ENCODE measurements at places on chromosomes 7 and 10. TPM values are rescaled to one million over a fixed set of nuclear protein-coding genes. Genes with fewer than 3 reads are reported as not detected.
A peak's percentile ranks its signal among the peaks of the same experiment; 100 is the strongest.

DNA sequence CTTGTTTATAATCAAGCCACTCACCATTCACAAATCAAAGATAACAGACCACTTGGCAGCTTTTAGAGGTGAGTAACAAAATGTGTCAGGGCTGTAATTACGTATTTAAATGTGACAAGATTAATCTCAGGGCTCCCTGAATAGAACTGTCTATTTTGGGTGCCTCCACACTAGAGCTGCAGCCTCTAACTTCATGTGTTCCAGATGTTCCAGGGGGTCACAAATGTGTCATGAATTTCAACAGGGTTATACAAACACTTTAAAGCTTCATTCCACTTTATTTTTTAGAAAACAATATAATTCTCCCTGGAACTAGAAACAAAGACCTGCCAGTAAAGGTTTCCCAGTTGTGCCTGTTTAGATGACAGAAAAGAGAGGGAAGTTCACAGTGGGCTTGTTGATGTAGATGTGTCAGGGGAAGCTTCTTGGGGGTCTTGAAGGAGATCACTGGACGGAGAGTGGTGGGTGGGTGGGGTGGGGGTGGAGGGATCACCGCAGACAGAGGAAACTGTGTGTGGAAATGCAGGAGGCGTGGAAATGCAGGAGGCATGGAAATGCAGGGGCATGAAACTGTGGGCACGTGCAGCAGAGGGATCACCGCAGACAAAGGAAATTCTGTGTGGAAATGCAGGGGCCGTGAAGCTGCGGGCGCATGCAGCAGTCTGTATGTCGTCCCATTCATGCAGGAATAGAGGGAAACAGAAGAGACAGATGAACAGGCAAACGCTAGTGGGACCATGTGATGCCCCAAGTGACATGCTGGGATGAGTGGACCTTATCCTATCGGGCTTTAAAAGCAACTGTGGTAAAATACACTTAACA lies 42.0 kb upstream of the TRIL start:
- H3K36me3 ChIP-seq: no peaks in the 10 kb centered on the region
- no peak for DNase-seq
- H3K4me3 ChIP-seq: no peak overlapping the region
- H3K4me1 ChIP-seq: peaks cover 5% of the 10 kb centered on the region
- no peak overlapping the region for H3K27ac ChIP-seq

DNA sequence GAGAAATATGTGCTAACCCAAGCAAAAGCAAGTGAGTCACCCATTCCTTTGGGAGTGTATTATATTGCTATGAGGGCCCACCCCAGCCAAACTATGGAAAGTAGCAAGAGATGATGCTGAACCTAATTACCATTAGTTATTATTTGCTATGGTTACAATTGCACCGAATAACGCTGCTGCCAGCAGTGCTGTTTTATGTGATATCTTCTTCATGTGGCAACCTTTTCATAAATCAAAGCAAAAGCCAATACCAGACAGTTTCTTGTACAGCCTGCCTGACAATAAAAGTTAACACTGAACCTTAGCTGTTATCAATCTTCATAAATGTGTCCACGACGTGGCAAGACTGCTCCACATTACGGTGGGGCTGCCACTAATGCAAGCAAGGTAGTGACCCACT lies 241.7 kb upstream of the PLXNA4 start:
- H3K27ac ChIP-seq: no peak overlapping the region
- H3K27me3 ChIP-seq: no peaks in the 10 kb centered on the region
- no peaks in the 10 kb centered on the region for H3K36me3 ChIP-seq
- no peak overlapping the region for H3K4me3 ChIP-seq
- peaks cover 11% of the 10 kb centered on the region for H3K4me1 ChIP-seq

DNA sequence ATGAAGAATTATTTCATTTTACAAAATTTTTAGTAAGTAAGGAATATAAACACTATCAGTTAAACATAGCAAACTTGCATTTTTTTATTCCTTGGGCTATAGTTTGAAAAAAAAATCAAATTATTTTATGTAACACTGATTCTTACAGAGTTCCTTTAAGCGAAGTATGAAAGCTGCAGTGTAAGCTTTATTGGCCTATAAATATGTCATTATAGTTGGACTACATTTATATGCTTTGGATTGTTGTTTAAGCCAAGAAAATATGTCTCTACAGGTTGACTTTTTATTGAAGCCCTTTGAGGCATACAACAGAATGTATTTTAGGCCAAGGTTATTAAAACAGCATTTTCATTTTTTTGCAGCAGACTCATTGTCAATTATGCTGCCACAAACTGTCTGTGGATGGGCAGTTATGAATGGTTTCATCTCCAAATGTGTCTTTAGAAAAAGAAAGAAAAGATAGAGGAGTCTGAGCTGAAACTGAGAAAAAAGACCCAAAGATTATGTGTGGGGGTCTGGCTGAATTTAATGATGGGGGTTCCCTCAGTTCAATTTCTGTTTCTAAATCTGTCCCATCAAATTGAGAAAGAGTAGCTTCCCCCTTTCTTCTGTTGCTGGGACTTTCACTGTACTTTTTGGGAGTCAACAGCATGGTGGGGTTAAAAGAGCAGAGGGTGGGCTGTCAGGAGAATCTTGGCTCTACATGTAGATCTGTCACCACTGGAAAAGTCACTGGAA lies 43.1 kb downstream of the ARID5B start:
- H3K4me3 ChIP-seq: no peak overlapping the region
- peaks cover 5% of the 10 kb centered on the region for H3K4me1 ChIP-seq
- peak overlapping the region; percentile 75 for H3K27ac ChIP-seq
- no peak for DNase-seq
- H3K36me3 ChIP-seq: no peaks in the 10 kb centered on the region

Gene DNAJC12
- total RNA-seq: 10.1 TPM

- no peaks in the 10 kb centered on the region for H3K27me3 ChIP-seq
- H3K4me1 ChIP-seq: peaks cover 6% of the 10 kb centered on the region
- H3K36me3 ChIP-seq: no peaks in the 10 kb centered on the region
- DNase-seq: no peak
Measured at GRCh38 chr7:82017334-82017943, 247.6 kb upstream of the HGF start.

Measured in gastrocnemius medialis (tissue), 4 donors.